ENCODE measurements at places on chromosomes 11 and 22. TPM values are rescaled to one million over a fixed set of nuclear protein-coding genes. Genes with fewer than 3 reads are reported as not detected.

Gene OR5A1
- not detected for total RNA-seq

Gene FERMT3
- total RNA-seq, result 0.80 TPM

Gene MS4A7
- total RNA-seq, result not detected

Gene TSPAN18
- 25.7 TPM for total RNA-seq

Gene GLYAT
- total RNA-seq, result not detected

Gene CHRM1
- total RNA-seq, result not detected

Gene PCNX3
- 25.9 TPM for total RNA-seq

Gene MFRP
- total RNA-seq, result not detected

Gene GNG3
- total RNA-seq, result 3.1 TPM

Gene RAG1
- 1.1 TPM for total RNA-seq

Gene PRG3
- not detected for total RNA-seq

Gene APOBEC3A
- total RNA-seq, result not detected

Gene MMP8
- not detected for total RNA-seq

Gene MAP4K2
- 24.5 TPM for total RNA-seq

Gene RTN4R
- 28.3 TPM for total RNA-seq

Gene MS4A8
- not detected for total RNA-seq

Gene SLC29A2
- total RNA-seq, result 32.1 TPM

Gene HEPN1
- not detected for total RNA-seq

Gene APOL3
- total RNA-seq, result 0.28 TPM

Gene MFNG
- 1.3 TPM for total RNA-seq

Gene ANKK1
- not detected for total RNA-seq

Gene OR51B5
- total RNA-seq, result 0.15 TPM

Gene ADM
- total RNA-seq, result 106 TPM

Gene ARHGAP42
- total RNA-seq, result 23.1 TPM

Gene GALR3
- total RNA-seq, result not detected

Gene C11orf65
- 0.41 TPM for total RNA-seq

Gene DEFB131B
- total RNA-seq, result not detected

Gene IL18BP
- total RNA-seq, result 3.1 TPM

Gene TMEM191C
- 0.42 TPM for total RNA-seq

Gene GP1BB
- 3.7 TPM for total RNA-seq

Gene LDHAL6A
- not detected for total RNA-seq

Gene SHANK3
- 2.1 TPM for total RNA-seq

Gene MS4A1
- not detected for total RNA-seq

Gene MN1
- total RNA-seq, result 22.1 TPM

Gene RIN1
- total RNA-seq, result 7.2 TPM

Gene WNT7B
- total RNA-seq, result 0.10 TPM

Gene CCDC88B
- total RNA-seq, result 9.9 TPM

Gene PANX2
- 2.2 TPM for total RNA-seq

Gene SLC6A5
- not detected for total RNA-seq

Gene BIRC3
- 0.18 TPM for total RNA-seq

Gene TPBGL
- total RNA-seq, result not detected

Gene OR5A2
- not detected for total RNA-seq

Gene PRPF19
- 93.8 TPM for total RNA-seq

Gene PGA4
- 1.3 TPM for total RNA-seq

Data from H7 (cell line).